ENCODE measurements at places on chromosomes 4 and X.

DNA sequence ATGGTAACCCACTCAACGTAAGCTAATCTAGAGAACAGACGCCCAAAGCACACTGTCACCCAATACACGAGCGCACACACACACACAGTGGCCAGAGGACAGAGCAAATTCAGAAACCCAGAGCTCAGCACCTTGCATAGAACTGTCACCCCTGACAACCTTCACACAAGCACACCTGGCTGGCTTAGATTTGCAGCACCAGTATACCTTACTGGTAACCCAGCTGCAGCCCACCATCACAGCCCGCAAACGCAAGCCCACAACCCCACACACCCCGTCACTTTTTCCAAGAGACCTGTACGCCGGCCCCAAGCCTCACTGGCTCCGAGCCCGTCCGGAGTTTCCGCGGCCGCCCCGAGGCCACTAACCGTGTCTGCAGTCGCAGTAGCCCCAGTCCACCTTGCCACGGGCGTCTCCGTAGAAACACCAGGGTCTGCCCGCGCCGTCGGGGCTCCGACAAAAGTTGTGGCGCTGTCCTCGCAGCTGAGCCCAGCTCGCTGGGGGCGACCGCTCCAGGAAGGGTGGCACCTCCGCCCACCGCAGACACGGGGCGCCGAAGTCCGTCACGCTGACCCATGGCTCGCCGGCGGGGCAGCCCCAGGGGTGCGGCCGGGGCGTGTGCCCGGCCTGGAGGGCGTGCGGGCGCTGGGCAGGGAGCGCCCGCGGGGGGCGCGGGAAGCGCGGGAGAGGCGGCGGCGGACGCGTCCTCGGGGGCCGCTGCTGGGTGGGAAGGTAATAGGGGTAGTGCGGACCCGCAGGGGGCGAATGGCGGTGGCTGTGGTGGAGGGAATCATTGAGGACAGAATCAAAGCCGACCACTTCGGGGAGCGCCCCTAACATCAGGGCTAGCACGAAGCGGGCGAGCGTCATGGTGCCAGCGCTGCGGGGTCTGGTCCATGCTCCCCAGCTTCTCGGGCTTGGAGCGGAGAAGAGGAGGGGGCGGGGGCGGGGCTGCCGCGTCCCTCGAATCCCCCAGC, 664 bp downstream of the PRSS12 start:
- DNase-seq: peak; percentile 3

- DNase-seq: peak; percentile 7
These were observed 1620.9 kb downstream of the STIM2 start for GRCh38 chr4:28481565-28481964.

DNA sequence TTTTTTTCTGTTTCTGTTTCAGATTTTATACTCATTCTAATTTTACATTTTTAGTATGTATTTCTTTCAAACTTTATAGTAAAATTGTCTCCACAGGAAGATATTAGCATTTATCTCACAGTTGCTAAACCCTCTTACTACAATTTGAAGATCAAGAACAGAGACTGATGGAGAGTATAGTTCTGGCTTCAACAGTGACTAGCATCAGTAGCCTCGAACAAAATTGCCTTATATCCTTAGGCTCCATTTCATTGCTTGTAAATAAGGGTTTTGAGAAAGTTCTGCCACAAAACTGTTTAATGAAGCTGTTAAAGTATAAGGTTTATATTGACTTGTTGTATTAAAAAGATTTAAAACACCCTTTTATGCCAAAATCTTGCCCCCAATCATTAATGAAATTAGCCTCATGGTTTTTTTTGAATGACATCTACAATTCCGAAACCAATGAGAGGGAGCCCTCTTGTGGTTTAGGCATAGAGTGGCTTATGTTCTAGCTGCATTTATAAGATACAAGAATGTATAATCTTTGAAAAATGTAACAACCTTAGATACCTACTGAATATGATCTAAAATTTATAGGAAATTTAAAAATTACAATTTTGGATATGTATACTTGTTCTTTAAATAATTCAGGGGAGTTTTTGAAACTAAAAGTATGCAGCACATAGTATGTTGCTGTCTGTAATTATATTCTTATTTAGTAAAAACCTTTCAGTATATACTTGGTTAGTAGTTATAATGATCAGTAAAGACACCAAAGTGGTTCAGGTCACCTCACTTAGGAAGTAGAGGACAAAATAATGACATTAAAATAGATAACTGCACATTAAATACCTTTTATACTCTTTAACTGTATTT, 109.8 kb upstream of the HPGD start:
- peak; percentile 5 for DNase-seq

DNA sequence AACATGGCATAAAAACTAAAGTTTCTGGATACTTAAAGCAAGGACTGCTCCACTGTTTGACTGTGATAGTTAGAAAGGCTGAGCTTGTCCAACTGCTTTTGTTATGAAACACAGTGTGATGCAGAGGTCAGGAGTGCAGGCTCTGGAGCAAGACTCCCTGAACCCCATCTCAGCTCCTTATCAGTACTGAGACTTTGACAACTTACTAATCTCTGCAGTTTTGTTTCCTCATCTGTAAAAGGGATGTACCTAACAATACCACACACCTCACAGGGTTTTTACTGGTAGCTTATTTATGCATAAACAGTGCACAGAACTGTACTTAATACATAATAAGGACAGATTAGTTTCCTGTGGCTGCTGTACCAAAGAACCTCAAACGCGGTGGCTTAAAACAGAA, 804.3 kb downstream of the FSTL5 start:
- DNase-seq: no peak

DNA sequence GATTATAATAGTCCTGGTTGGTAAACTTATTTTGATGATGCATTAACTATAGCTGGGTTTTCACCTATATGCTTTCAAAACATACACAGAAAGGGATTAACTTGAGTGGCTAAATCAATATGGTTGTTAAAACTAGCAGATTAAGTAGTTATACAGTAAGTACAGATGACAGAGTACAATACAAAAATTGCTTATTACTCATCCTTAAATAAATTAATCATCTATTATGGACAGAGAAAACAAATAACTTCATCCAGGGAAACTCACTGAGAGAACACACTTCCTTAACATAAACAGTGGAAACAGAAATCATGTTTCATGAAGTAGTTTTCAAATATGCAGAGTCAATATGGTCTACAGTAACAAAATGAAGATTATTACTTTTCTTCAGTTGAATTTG, 133.4 kb downstream of the AREG start:
- DNase-seq: no peak

GRCh38 chr4:134178706-134179105, 22.9 kb downstream of the PABPC4L start:
- no peak for DNase-seq

DNA sequence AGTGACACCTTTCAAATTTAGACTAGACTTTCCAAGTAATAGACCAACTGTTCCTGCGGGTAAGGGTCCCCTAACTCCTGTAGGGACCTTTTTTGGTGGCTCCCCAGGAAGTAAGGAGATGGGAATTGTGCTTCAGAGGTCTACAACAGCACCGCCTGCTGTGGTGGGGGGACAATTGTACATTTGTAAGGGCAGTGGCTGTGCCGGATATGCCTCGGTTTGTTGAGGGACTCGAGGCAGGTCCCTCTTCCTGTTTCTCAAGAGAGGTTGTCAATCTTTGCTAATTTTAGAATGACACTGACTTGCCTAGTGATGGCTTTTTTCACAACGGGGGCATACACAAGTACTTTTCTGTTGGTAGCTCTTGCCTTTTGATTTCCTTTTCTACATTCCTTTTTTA, 15.5 kb upstream of the HSD17B11 start:
- DNase-seq: no peak

DNA sequence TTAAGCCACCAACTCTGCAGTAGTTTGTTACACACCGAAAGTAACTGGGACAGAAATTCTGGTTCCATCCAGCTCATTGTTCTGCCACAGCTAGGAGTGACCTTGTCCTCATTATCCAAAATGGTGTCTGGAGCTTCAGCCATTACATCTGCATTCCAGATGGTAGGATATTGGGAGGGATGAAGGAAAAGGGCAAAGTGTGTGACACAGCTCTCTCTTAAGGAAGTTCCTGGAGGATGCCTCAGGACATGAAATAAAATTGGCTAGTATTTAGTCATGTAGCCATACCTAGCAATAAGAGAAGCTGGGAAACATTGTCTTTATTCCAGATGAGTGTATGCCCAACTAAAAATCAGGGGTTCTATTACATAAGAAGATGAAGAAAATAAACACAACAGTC, 262.0 kb downstream of the BCOR start:
- DNase-seq: no peak

DNA sequence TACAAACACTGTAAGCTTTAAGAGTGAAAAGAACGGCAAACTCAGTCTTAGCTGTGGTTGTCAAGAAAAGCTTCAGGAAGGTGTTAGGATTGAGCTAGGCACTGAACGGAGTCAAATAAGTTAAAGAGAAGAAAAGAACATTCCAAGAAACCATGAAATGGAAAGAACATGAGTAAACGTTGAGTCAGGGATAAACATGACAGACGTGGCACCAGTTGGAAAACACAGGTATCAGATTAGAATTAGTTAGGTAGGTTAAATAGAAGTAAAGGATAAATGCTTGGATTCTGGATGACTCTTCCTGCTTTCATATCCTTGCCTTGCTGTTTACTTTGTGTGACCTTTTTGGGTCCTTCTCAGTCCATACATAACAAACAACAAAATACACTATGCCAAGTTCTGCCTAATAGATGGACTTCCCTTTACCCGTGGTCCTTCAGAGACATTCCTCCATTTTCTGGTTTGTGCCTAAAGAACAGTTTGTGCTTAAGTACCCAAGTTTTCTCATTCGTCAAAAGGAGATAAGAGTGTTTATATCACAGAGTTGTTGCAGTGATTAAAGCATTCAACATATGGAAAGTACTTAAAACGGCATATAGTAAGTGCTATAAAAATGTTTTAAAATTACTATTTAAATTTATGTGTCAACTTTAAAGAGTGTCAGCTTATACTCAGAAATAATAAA, 446.9 kb downstream of the TMA16 start:
- no peak for DNase-seq

DNA sequence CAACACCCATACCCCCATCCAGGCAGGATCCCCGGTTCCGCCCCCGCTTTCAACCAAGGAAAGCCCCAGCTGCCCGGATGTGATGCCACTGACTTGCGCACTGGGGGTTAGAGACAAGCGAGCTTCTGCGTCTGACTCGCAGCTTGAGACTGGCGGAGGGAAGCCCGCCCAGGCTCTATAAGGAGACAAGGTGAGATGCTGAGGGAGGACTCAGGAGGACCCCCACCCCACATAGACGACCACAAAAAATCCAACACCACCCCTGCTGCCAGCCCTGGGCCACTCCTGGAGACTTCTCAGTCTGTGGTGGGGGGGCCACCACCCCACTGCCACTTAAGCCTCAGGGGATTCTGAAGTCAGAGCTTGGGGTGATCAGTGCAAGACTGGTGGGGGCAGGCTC, at the start of gene MAGEA4:
Gene MAGEA4 (plus strand): TSS at position 110 of the 400 bp plus-strand sequence. CDS start 10,776 bp downstream, outside the sequence.
- no peak for DNase-seq

- no peak for DNase-seq
These were observed 1512.2 kb downstream of the C4orf33 start for GRCh38 chr4:130608121-130608520.

DNA sequence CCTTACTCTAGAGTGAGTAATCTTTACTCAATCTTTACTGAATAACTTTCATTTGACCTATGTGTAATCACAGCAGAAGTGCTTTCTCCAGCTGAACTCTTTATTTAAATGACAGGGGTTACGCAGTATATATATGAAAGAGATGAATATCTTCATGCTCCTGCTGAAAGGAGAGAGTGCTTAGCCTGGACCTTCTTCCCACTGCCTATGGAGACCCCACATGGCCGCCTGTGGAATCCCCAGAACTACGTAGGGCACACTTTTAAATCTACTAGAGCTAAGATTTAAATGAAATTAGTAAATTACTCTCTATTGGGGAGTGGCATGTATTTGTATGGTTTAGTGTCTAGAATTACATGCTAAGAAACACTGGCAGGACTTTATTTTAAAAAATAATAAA, 391.2 kb downstream of the ANKRD50 start:
- no peak for DNase-seq

DNA sequence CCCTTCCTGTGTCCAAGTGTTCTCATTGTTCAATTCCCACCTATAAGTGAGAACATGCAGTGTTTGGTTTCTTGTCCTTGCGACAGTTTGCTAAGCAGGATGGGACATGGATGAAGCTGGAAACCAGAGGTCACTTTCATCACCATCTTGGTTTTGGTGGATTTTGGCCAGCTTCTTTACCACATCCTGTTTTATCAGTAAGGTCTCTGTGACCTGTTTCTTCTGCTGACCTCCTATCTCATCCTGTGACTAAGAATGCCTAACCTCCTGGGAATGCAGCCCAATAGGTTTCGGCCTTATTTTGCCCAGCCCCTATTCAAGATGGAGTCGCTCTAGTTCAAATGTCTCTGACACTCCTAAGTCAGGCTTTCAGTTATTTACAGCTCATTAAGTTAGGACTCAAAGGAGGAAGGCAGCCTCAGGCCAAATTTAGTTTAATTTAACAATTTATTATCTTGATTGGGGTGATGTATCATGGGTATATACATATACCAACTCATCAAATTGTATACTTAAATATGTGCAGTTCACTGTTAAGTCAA, 169.9 kb upstream of the NDP start:
- no peak for DNase-seq

DNA sequence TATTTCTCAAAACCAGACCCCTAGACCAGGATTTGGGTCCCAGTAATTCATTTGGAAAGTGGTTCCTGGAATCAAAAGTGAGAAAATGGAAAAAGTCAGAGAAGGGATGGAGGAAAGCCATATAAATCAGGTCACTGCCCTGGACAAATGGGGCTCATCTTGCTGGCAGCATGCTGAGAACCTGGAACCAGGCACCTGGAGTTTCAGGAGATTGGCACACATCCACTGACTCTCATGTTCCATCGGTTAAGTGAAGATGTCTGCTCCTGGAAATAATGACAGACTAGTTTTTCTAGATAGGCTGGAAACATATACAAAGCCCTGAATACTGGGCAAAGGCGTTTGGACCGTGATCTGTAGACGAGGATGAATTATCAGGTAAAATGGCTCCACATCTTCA, 163.6 kb upstream of the HS3ST1 start:
- DNase-seq: no peak

DNA sequence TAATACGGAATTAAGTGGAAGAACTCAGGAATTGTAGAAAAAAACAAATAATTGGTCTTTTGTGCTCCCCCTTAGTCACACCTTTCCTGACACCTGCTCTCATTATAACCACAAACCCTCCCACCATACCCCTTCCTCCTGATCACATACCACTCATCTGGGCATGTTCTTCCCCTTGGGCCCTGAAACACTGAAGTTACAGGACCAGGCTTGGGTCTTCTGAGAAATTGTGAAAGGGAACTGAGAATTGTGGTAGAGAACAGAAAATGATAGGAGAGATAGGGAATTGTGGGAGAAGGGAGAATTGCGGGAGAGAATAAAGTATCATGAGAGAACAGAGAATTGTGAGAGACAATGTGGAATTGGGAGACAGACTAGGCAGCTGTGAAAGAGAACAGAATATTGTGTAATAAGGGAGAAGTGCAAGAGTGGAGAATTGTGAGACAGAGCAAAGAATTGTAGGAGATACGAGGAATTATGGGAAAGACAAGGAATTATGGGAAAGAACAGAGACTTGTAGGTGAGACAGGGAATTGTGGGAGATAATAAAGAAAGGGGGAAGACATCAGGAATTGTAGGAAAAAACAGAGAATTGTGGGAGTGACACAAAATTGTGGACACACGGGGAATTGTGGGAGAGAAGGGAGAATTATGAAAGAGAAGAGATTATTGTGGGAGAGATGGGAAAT, 2.7 kb upstream of the HCCS start:
- DNase-seq: no peak

- DNase-seq: no peak
These were observed 212.5 kb downstream of the PRDM5 start for GRCh38 chr4:120709991-120710390.

GRCh38 chr4:109499513-109499912, 60.5 kb upstream of the MCUB start:
- DNase-seq: no peak
